ENCODE measurements at places on chromosomes 5 and 9. TPM values are rescaled to one million over a fixed set of nuclear protein-coding genes. Genes with fewer than 3 reads are reported as not detected.

The IL4 gene
- not detected for total RNA-seq

DNA sequence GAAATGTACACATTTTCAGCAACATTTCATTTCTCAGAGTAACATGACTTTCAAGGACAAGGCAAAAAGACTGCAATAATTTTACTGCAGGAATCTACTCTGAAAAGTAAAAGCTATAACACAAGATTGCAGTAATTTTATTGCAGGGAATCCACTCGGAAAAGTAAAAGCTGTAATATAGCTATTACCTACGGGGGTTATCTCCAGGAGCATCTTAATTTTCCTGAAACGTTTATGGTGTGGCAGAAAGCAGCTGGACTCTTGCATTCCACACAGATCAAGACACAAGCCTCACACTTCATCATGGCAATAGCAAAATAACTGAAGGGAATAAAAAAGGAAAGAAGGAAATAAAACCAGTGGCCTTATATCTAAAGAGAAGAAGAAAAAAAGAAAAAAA, 171.2 kb downstream of the TSSK1B start:
- H3K36me3 ChIP-seq, result no peaks in the 10 kb centered on the region
- H3K4me1 ChIP-seq, result no peaks in the 10 kb centered on the region
- H3K27ac ChIP-seq, result no peak overlapping the region
- H3K4me3 ChIP-seq, result no peak overlapping the region
- no peak for DNase-seq
- H3K27me3 ChIP-seq, result no peaks in the 10 kb centered on the region

GRCh38 chr5:178651046-178651810, 24.4 kb upstream of the CLK4 start:
- H3K36me3 ChIP-seq, result peaks cover 4% of the 10 kb centered on the region
- H3K4me1 ChIP-seq, result no peaks in the 10 kb centered on the region
- H3K4me3 ChIP-seq, result no peak overlapping the region
- no peak overlapping the region for H3K27ac ChIP-seq
- no peak for DNase-seq
- H3K27me3 ChIP-seq, result peaks cover 13% of the 10 kb centered on the region

The CDC20B gene
- not detected for total RNA-seq

DNA sequence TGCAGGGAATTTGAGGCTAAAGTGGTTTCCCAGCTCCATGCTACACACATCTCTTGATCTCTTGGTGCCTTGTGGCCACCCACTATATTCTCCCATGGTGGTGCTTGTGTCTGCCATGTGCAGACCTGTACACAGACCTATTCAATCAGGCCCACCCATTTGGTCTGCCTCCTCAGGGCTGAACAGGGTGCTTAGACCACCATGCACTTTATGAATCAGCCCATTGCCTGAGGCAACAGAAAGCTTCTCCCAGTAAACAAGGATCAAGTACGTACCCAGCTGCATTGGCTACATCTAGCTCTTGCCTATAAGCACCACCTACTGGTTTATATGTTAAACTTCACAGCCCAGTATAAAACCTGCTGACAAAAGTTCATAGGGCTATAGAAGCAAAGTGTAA, 664.3 kb upstream of the EDIL3 start:
- H3K4me3 ChIP-seq, result no peak overlapping the region
- H3K36me3 ChIP-seq, result no peaks in the 10 kb centered on the region
- DNase-seq, result no peak
- H3K4me1 ChIP-seq, result no peaks in the 10 kb centered on the region

DNA sequence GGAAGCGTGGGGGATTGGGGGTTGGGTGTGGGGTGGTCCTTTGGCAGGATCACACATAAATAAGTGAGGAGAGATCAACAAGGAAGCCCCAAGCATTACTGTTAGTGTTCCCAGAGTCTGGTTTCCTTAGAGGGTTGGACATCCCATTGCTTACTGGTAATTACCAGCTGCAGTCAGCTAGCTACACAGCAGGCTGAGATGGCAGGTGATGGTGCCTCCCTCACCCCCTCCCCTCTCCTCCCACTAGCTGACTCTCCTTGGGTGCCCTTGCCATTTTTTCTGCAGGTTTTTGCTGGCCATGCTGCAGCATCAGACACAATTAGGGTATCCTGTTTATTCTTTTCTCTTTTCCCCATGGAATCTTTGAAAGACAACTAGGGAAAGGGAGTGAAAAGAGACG, 107.5 kb upstream of the TLR4 start:
- no peaks in the 10 kb centered on the region for H3K36me3 ChIP-seq
- no peaks in the 10 kb centered on the region for H3K4me1 ChIP-seq
- peaks cover 5% of the 10 kb centered on the region for H3K27me3 ChIP-seq
- no peak overlapping the region for H3K4me3 ChIP-seq
- H3K27ac ChIP-seq, result no peak overlapping the region

The DMRT2 gene
- total RNA-seq, result not detected

The CRB2 gene
- total RNA-seq, result 0.18 TPM

Measured in naive thymus-derived CD8-positive, alpha-beta T cell (primary cell).